8988T (cell line): ENCODE measurements at places on chromosomes 6 and 20.

DNA sequence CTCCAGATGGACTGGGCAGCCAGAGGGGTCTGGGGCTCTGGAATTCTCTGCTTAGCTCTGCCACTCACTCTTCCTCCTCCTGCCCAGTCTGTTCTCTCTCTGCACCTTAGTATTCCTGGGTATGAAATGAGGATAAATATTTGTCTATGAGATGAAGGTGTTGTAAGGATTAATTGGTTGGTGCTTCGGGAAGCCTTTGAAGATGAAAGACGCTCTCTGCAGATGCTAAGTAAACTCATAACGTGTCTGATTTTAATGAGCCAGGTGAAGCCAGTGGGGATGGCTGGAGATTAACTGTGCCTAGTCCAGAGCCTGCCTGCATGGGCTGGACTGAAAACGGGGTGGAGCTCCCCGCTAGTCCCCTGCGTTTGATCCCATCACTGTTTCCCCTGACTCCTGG lies 23.1 kb upstream of the TCP11 start:
- DNase-seq: no peak

- DNase-seq: no peak
Measured at GRCh38 chr6:14751645-14752175, 494.2 kb upstream of the JARID2 start.

DNA sequence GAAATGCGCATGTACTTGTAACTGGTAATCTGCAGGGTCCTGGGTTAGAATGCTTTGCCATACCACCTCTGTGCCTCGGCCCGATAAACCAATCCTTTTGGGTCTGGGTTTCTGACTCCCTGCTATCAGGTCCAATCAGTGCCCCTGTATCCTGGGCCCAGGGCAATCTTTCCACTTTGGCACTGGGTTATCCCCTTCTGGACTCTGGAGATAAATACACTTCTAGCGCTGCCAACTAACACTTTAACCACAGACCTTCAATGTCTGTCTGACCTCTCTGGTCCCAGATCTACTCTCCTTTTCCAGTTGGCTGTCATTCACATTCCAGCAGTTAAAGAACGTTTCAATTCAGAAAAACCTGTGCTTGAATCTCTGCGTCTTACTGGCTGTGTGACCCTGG lies 55.3 kb downstream of the DNAAF9 start:
- no peak for DNase-seq

DNA sequence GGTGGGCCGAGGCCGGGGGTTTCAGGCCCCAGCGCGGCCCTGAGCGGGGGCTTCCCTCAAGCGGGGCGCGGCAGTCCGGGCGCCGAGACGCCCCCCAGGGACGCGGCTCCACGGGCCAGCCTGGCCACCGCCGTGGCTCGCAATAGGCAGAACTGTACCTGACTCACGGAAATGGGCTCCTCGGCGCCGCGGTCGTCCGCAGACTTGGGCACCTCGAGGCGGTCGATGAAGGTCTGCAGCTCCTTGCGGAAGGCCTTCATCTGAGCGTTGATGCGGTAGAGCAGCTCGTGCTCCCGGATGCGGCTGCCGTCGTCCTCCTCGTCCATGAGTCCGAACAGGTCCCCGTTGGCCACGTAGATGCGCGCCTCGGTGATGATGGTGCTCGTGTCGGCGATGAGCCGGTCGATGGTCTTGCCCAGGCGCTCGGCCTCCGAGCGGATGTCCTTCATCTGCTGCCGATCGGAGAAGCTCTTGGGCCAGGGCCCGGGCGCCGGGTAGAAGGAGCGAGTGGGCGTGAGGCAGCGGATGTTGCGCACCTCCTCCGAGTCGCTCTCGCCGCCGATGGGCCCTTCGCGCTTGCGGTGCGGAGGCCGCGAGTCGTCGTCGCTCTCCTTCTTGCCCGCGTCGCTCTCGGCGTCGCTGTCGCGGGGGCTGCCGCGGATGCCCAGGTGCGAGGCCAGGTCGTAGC lies 16.1 kb upstream of the KIAA0408 start:
- no peak for DNase-seq

DNA sequence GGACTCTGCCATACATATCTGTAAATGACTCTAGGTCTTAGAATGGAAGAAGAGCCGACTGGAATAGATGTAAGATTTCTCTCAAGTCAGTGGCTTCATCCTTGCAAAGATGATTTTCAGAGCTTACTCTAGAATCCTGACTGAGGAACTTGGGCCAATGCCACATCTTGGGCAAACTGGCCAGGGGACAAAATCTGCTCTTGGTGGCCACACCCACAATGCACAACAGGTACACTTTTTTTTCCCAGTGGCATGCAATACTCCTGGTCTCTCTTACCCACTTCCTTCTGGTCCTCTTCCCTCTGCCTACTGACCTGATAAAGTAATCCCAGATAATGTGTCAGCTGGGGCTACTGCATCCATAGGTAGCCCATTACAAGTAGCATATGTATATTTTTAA lies 13.4 kb downstream of the CLIC5 start:
- DNase-seq: no peak
